ENCODE measurements at places on chromosomes 2 and 18.

DNA sequence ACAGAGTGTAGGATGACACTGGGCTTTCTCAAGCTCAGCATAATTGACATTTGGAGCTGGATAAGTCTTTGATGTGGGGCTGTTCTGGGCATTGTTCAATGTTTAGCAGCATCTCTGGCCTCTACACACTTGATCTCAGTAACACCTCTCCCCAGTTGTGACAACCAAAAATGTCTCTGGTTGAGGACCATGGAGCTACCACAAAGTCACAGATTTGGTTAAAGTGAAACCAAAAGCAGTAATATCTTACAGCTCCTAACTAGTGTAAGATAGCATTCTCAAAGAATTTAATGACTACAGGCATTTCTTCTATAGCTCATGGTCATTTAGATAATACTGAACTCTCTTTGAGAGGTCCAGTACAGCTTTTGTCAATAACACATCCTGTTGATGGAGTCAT lies 23.4 kb upstream of the PAX3 start:
- no peak for DNase-seq

DNA sequence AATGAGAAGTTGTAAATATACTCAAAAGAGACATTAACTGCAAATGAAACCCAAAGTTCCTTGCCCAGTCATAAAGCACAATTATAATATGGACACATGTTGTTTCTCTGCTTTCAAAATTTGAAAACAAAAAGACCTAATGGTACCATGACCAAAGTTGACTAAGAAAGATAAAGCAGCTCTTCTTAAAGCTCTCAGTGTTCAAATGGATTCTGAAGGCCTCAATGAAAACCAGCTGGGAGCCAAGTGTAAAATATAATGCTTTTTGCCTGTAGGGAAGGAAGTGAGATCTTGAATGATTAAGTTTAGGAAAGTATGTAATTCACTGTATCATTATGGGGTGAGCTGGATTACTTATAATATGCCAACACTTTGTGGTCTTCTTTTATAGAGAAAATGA lies 178.6 kb downstream of the SATB2 start:
- DNase-seq: no peak

GRCh38 chr2:179177694-179178093 lies 86.9 kb downstream of the SESTD1 start:
- DNase-seq: no peak

DNA sequence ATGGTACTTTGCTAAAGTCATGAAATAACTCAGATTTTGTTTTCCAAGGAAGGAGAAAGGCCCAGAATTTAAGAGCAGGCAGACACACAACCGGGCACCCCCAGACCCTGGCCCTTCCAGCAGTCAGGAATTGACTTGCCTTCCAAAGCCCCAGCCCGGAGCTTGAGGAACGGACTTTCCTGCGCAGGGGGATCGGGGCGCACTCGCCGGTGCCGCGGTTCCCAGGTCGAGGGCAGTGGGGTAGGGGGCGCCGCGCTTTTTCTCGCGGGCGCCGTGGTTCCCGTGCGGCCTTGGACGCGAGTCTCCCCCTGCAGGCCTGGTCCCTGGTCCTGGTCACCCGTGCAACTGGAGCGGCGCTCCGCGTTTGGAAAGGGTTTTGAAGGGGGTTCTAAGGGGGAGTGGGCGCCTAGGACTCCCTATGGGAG lies 1.2 kb downstream of the ZNF236 start:
- DNase-seq: no peak

GRCh38 chr18:74065366-74065765 lies 82.3 kb downstream of the FBXO15 start:
- DNase-seq: no peak

DNA sequence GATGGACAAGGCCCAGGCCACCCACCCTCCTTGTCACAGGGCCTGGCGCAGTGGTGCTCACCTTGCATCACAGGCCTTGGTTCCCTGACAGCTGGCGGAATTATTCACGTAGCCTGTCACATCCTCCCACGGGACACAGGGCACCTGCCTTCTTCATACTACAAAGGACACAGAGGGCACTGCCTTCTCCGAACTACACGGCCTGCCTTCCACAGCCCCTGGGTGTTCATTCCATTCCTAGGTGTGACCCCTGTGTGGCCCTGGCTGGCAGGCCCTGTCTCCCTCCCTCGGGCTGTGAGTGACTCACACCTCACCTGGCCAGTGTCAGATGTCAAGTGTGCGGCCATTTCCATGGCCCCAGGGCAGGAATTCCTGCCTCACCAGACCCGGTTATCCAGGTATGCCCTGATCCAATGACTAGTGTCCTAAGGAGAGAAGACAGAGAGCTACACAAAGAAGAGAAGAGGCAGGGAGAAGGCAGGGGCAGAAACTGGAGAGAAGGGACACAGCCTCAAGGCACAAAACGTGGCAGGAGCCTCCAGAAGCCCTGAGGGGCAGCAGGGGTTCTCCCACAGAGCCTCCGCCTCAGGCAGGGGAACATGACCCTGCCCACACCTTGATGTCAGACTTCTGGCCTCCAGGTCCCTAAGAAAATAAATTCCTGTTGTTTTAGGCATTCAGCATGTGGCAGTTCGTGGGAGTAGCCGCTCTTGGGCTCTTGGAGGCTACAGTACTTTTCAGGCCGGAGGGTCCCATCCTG lies 43.4 kb downstream of the MBP start:
- no peak for DNase-seq

DNA sequence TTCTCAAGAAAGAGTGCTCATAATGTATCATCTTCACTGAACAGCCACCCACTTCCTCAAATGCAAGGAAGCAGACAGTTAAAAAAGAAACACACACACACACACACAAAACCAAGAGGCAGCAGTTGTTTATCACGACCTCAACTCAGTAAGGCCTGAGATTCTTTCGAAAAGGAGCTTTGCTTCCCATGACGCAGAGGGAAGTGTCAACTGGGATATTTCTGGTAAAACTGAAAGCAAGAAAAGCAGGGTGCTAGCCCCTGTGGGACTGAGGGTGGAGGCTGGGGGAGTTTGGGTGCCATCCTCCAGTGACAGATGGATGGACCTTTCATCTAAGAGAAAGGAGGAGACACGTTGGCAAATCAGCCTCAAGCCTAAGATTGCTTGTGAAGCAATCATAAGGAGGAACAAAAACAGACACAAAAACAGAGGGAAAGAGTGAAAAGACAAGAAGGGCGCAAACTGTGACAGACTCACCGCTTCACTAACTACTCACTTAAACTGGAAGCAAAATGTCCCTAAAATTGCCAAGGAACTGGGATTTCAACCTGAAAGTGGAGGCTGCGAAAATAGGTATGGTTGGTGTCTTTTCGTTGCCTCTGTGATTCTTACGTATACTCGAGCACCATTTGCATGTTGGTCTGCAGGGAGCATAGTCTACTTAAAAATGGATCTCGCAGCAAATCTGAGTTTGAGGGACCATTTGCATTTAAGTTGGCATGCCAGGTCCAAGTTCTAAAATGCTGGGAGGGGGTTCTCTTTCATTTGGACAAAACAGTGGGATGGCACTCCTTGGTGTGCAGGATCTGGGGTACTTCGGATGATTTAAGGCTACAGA lies at the start of gene ARHGAP25:
Gene ARHGAP25 (plus strand): TSS at position 124 of the 838 bp plus-strand sequence. CDS start 389 bp downstream, at position 513.
- no peak for DNase-seq

- DNase-seq: no peak
These were observed 109.6 kb upstream of the SNTG2 start for GRCh38 chr2:841036-841435.

DNA sequence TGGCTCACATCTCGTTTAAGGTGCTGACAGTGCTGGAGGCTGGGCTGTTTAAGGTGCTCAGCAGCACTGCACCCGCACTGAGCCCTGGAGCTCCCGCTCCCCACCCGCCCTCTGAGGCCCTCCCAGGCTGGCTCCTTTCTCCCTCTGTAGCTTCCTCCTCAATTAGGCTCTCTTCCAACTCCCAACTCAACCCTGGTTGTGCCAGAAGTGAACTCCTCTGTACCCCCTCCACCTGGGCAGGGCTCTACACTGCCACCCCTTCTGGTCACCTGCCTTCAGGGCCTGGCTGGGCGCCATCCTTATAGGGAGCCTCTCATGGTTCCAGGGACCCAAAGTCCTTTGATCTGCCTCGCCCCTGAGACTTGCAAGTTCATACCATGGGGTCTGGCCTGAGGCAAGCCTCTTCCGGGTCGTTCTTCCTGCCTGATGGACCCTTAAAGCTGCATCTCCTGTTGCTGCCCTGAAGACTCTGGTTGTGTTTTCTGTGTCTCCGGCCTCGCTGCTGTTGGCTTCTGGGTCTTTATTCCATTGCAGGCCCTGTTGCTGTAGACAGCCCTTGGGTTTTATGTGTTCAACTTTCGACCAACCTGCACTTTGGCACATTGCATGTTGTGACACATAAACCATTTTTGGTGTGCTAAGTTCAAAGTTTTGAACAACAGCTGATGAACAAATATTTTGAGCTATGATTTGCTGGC lies 199.6 kb downstream of the LDLRAD4 start:
- DNase-seq: no peak

GRCh38 chr2:126970583-126970982 lies 71.9 kb downstream of the TEX51 start:
- DNase-seq: no peak

DNA sequence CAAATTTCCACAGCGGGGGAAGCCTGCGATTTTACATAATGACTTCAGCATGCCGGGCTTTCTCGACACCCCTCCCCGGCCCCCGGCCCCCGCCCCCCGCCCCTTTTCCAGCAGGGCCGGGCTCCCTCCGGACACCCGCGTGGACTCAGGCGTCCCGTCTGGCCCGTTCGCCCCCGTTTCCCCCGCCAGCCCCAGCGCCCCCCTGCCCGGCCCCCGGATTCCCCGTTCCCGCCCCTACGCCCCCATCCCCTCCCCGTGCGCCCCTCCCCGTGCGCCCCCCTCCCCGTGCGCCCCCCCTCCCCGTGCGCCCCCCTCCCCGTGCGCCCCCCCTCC lies 456 bp upstream of the NFATC1 start:
- no peak for DNase-seq

DNA sequence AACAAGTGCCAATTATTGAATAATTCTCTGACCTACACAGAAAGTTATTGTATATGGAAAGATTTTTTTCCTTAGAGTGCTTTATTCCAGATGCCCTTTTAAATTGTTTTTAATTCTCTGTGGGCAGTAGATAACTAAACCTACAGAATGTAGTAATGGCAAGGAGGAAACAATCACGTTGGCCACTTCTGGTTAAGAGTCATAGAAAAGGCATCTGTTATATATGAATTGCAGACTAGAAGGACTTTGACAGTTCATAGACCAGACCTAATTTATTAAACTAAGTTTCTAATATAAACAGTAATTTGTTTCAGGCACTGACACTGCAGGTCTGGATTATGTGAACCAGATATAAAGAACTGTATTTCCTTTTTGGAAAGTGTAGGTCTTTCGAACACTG lies 607.5 kb downstream of the PLCL1 start:
- no peak for DNase-seq

DNA sequence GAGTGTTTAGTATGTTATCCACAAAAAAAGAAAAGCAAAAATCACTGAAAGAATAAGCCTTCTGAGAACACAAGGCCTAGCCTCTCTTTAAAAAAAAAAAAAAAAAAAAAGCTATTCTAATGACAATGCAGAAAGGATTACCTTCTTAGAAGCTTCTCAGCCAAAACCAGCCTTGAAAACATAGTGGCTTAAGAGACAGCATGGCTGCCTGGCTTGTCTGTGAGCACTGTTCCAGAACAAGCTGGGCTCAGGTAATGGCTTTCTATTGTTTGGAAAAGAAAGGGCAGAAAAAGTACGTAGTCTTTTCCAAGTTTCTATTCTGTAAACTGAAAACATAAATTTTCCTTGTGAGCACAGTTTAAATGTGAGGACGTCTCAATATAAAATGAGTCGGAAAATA lies 119.5 kb downstream of the MAP3K20 start:
- no peak for DNase-seq

DNA sequence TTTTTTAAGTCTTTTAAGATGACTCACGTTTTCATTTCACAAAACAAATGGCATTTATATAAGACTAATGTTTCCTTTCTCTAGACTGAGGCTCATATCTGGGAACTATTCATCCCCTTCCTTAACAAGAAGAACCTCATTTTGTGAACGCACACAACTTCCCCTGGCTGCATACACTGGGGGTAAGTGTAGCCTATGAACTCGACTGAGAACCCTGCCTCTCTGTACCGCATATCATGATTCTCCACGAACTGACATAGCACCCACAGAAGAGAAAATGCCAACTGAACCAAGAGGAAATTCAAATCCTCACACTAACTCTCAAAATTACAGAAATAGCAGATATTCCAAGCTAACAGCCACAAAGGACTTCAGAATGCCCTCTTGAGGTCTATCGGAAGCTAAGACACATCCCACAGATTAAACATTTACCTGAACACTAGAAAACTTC lies 236.7 kb downstream of the TCF4 start:
- DNase-seq: no peak

DNA sequence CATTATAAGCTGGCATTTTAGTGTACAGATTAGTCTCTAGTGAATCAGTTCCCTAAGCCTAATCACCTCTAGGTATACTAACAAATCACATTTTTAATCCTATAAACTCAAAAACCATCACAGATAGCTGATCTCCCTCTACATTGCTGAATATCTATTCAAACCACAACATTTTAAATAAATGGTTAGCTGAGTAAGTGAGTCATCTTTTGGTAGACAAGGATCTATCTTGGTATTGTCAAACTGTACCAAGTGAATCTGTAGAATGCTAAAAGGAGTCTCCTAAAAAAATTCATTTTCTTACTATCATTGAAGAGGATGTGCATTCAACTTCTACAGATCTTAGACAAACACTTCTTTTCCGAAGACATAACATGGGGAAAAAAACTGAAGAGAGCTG lies 40.7 kb downstream of the INO80D start:
- no peak for DNase-seq

- DNase-seq: no peak
These were observed 137.8 kb downstream of the PID1 start for GRCh38 chr2:229133155-229133772.

DNA sequence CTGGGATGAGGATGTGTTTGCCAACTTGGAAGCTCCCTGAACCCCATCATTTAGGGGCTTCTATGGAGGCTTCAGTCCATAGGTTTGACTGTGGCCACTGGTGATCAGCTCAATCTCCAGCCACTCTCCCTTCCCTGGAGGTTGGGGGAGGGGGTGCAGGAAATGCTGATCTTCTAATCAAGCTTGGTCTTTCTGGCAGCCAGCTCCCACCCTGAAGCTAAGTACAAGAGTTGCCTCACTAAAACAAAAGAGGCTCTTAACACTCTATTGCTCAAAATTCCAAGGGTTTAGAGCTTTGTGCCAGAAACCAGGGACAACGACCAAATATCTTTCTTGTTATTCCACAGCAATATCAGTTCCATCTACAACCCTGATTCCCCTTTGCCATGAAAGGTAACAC lies 19.4 kb upstream of the MPPE1 start:
- no peak for DNase-seq

DNA sequence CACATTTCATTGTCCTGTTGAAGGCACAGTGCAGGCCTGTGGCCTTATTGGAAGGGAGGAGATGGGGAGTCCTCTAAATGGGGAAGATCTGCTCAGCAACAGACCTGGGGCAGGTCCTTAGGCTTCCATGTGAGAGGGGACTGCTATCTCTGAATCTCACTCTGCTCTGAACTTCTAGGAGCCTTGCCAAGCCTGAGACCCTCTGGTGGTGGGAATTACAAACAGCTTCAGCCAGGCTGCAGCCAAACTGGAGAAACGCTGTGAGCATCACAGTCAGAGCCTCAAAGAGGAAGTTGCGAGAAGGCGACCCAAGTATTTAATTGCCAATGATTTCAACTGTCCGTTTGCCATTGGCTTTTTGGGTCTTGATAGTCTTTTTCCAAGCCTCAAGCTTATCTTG lies 66.8 kb upstream of the MC2R start:
- DNase-seq: no peak

GRCh38 chr2:171530378-171530777 lies 8.1 kb downstream of the CYBRD1 start:
- DNase-seq: no peak

GRCh38 chr18:33781429-33781828 lies 203.4 kb downstream of the ASXL3 start:
- DNase-seq: no peak

- DNase-seq: no peak
These were observed 42.0 kb downstream of the AFTPH start for GRCh38 chr2:64565949-64566710.

Data from stimulated activated CD8-positive, alpha-beta memory T cell treated with anti-CD3 and anti-CD28 coated beads, Interleukin-7, amount 100 ng/mL, for 24 hours (primary cell).